ENCODE measurements at places on chromosomes 7 and 10.

GRCh38 chr10:132526676-132527075 is 10.9 kb upstream of the INPP5A start:
- DNase-seq = no peak

DNA sequence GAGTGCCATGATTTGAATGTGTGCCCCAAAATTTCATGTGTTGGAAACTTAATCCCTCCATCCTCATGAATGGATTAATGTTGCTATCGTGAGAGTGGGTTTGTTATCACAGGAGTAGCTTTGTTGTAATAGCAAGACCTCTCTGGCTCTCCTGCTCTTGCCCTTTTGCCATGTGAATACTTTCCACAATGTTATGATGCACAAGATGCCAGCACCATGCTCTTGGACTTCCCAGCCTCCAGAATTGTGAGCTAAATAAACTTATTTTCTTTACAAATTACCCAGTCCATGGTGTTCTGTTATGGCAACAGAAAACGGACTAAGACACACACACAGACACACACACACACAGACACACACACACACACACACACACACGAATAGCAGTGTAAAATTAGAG is 51.3 kb upstream of the TM9SF3 start:
- DNase-seq = no peak

DNA sequence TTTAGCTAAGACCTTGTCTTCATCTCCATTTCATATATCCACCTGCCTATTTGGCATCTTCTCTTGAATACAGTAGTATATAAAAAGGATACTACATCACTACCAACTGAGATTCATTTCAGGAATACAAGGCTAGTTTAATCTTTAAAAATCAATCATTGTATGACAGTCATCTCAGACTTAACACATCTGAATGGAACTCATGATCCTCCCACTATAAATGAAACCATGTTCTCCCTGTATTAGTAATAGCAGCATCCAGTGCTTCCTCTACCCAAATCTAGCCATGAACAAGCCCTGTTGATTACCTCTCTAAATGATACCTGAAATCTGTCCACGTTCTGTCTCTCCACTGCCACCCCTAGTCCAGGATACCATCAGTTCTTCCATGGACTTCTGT is 196.2 kb downstream of the CDK14 start:
- DNase-seq = no peak

DNA sequence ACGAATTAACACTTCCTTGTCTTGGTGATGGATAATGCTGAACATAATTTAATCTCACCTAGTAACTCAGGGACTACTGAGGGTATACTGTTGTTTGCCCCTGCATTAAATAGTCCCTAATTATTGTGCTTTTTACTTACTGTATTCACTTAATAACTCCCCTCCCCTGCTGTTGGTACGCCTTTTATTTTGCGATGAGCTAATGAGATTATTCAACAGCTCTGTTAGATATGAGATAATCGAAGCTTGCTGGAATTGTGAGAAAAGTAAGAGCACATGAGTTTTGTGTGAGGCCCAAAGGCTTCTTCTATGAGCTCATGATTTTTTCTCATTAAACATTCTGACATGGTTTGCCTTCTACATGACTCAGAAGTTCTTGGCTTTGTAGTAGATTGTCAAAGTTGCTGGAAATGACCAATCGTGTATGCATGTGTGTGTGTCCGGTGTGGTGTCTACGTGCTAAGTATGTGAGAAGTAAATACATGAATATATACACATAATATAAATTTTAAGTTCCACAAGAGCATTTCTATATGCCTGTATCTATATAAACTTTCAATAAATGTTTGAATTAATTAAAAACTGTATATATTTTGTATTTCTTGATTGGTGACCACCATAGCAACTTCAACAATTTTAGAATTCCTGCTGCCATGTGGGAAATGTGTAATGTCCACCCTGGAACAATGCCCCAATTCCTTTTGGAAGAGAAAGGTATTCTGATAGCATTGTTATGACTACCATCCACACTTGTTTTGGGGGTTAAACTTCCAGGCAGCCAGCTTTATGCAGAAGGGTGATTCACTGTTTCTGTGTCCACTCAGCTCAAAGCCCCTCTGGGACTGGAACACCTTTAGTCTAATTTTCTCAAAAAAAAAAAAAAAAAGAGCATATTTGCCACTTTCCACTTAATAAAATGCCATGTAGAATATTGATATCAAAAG is 106.2 kb downstream of the SAMD9 start:
- no peak for DNase-seq

Measured in T-helper 2 cell (primary cell).